Activated naive CD4-positive, alpha-beta T cell treated with anti-CD3 and anti-CD28 coated beads, Interleukin-2, amount 10 ng/mL, durations not matched to agents 7 days and 5 days (primary cell): ENCODE measurements at places on chromosomes 2 and 18.

DNA sequence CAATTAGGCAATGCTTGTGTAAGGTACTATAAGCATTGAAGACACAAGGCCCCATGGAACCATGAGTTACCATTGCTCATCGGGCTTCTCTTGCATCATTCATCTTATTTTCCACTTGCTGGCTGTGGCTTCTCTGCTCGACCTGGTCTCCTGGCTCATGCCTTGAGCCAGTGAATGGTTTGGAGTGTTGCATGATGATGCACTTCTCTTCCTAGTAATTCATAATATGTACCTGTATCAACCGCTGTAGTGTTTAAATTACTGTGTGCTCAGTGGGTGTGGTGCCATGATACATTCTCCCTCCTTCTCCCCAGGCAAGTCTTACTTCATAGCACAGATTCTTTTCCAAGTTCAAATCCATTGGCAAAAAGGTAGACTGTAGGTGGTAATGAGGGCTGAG, 66.8 kb downstream of the ABCA12 start:
- DNase-seq = no peak

DNA sequence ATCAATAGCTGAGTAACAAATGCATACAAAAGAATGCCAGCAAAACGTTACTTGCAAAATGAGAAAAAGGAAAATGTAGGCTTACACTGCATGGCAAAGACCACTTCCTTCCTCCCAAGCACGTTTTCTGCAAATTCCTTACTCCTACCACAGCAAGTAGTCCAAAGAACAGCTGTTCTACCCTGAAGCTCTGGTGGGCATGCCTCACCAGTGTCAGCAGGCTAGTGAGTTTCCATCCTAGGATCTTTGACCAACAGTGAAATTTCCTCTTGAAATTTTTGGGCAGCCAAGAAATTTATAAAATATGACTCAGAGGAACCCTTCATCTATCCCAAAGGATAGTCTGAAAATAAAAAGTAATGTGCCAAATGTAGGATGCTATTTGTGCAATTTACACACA, 123.9 kb downstream of the ZNF532 start:
- DNase-seq = no peak

- DNase-seq = no peak
Measured at GRCh38 chr18:9730786-9731185, 22.7 kb downstream of the RAB31 start.

DNA sequence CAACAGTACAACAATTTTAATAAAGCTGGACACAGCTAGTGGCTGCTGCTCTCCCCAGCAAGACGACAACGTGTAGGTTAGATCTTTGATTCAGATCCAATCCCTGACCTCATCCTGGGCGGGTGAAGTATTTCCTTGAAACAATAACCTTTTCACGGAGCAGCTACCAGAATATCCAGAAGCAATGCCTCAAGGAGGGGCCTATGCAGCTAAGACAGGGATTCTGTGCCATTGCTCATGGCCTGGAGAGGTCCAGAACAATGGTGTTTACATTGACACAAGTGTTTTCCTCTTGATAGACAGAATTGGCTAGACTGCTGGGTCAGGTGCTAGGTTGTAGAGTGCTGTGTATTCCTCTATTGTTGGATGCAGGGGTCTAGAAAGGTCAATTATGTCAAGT, 520.1 kb downstream of the BCL11A start:
- DNase-seq = no peak

DNA sequence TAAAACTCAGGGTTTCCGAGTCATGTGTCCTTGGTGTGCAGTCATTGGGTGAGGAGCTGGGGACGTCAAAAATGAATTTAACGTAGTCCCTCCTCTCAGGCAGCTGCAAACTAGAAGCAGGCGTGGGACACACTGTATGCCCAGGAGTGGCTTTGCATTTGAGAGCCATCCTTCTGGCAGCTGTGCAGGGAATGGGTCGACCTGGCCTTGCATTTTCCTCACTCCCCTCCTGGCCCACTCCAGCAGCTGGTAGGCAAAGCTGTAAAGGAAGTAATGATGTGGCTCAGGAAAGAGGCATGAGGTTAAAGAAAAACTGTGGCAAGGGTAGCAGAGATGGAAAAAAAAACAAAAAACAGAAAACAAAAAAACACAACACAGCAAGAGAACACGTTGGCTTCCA, 46.5 kb downstream of the RNF144A start:
- no peak for DNase-seq

DNA sequence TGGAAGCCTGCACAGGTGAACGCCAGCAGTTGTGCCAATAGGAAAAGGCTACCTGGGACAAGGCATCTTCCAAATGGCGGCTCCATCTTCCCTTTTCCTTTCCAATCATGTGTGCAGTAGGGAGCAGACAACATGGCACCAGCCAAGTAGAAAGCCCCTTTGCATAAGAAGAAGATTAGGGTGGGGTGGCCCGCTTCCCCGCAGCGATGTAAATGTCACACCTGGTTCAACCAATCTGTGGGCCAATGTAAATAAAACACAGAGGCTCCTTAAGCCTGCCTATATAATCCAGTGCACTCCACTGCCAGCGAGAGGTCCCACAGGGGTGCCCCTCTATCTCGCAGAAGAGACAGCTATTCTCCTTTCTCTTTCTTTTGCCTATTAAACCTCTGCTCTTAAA, 468.4 kb upstream of the CRIM1 start:
- no peak for DNase-seq

DNA sequence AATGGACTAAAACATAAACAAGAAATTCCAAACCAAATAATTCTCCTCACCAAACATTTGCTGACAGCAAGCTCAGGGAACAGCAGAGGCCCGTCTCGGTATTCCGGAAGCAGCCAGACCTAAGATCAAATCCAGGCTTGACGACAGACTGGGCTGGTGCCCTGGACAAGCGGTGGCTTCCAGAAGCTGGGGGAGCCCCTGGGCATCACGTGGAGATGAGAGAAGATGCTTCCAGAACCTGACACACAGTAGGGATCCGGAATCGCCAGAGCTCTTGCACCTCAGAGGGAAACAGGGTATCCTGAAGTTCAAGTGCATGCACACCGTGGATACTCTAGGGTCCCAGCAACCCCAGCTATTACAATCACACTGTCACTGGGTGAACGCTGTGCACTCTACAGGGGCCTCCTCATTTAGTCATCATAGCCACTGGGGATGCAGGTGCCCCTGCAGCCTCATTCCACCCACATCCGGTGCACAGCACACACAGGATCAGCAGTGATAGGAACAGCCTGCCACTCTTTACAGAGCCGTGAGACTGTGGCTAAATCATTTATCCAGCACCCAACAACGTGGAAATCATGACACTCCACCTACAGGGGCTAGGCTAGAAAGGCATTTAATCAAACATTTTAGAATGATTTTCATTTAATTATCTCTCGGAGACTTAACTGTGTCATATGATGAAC, 102.6 kb downstream of the HDAC4 start:
- DNase-seq = peak; percentile 88

- peak; percentile 34 for DNase-seq
Measured at GRCh38 chr18:22169889-22170420, 566 bp downstream of the GATA6 start.

- DNase-seq = no peak
Measured at GRCh38 chr2:15836689-15837610, 103.4 kb upstream of the MYCN start.

DNA sequence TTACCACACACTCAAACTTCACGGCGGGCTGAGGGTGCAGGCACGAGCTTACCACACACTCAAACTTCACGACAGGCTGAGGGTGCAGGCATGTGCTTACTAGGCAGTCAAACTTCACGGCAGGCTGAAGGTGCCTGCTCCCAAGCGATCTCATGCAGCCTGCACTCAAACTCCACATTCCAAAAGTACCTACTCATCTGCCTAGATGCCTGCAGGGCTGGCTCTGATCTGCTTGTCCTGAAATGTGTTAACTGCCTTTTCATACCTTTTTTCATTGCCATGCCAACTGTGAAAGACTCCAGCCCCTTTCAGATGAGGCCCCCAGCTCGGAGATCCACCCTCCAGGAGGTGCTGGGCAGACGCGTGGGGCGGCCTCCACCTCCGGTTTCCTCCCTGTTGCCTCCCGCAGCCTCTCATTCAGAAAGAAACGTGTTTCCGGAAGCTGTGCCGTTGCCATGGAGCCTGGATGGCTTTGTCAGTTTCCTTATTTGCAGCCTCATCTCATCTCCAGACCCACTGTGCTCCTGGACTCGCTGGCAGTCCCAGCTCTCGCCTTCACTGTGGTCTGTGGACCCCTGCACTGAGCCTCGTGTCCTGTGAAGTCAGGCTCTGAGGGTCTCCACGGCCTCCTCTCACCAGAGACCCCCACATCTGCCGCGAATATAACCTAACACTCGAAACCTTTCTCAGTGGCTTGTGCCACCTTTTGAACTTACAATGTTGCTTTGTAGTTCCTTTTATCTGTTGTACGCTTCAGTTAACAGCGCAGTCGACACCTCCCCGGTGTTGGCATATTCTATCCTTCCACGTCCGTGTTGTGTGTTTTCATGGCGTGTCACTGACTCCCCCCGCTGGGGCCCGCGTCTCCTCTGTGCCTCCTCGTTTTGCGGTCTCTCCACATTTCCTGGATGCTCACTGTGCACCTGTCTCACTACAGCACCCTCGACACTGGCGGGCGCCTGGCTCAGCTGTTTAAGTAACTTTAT, 106.1 kb upstream of the ALKAL2 start:
- DNase-seq = peak; percentile 87

GRCh38 chr18:74587441-74587840, 10.2 kb upstream of the ZNF407 start:
- DNase-seq = no peak

DNA sequence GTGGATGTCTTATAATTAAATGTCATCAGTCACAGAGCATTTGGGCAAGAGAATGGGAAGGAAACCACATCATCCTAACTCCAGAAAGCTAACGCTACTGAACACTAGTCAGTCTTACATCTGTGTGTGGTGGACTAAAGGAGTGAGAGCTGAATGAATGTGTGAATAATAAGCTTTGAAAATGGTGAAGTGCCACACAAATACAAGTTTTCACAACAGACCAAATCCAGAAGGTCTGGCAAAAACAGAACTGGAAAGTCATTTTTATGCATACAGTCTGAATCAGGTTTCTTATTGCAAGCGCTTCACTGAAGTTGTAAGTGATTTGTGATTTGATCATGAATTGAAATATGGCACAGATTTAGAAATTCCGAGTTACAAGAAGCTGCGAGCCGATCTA, 175.7 kb downstream of the ZNF516 start:
- no peak for DNase-seq

- no peak for DNase-seq
Measured at GRCh38 chr2:193103064-193103463, 908.3 kb upstream of the TMEFF2 start.

- no peak for DNase-seq
Measured at GRCh38 chr18:31596081-31596872, 4.6 kb downstream of the TTR start.

DNA sequence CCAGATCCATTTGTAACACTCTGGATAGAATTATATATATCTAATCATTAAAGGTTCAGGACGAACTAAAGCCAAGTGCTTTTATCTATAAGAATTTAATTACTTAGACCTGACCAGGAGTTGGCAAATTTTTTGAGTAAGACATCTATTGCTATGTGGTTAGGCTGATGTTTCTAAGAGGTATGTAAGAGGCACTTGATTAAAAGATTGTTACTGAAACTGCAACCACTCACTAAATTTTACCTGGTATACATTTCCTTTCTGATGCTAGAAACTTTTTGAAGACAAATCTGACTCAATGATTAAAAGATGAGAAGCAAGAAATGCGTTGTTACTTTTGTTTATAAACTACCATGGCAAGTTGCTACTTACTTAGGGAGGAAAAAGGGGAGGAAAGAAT, 76.7 kb upstream of the CHAC2 start:
- no peak for DNase-seq

DNA sequence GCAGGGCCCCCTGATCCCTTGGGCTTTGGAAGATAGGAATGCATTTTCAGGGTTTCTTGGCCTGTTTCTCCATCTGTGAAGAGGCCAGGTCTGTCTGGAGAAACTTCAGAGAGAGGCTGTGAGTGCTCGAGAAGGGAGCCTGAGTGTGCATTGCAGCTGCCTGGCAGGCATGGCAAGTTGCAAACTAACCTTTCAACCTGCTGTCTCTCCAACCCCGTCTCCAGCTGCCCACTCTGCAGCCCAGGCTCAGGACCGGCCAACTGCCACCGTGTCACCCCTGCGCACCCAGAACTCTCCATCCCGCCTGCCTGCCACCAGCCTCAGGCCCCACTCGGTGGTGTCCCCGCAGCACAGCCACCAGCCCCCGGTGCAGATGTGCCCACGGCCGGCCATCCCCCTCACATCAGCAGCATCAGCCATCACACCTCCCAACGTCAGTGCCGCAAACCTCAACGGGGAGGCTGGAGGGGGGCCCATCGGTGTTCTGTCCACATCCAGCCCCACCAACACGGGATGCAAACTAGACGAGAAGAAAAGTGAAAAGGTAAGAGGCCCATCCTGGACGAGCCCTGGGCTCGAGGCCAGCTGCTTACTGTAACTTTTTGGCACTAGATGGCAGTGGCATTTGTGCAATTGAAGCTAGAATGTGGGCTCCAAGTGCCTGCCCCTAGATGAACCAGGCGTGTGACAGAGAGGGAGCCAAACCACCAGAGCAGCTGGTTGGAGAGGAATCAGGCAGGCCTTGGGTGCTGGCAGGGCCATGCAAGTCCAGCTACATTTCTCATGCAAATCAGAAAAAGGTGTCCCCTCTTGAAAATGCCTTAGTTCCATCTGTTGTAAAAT, 164.6 kb downstream of the SEPTIN10 start:
- DNase-seq = no peak

GRCh38 chr2:178304333-178304732, 110.0 kb downstream of the OSBPL6 start:
- no peak for DNase-seq

DNA sequence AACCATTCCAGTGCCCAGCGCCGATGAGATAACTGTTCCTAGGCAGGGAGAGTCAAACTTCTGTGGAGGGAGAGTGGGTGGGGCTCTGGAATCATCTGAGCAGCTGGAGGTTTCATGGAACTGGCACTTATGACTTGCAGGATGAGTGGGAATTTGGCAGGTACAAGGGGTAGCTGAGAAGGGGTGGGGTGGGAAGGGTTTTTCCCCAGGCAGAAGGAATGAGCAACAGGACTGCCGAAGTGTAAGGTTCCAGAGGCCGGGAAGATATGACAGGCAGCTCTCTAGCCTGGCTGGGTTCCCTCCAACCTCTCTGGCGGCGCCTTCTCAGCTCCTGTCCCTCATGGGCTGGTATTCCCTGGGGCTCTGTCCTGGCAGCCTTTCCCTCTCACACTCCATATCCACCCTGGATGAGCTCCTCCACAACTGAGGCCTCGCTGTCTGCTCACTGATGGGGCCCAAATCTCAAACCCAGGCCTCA, 2.5 kb upstream of the TET3 start:
- no peak for DNase-seq

DNA sequence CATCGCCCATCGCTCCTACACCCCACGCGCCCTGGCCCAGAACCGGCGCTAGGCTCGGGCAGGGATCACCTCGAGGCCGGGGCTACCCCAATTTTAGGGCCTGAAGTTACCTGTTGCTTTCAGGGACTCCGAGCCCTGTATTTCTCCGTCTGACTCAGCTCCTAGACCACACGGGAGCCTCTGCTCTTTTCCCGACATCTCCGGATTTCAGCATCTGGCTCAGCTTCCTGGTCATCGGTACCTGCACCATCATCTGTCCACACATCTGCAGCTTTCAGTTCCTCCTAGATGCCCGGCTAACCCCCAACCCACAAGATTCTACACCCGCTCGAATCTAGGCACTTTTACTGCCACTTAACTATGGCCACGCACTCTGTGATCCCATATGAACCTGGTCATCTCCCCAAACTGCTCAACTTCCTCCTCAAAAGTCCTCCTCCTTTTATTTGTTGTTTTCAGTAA, 12.1 kb upstream of the HMSD start:
- DNase-seq = no peak

GRCh38 chr2:96537066-96537733, 648 bp downstream of the ARID5A start:
- peak; percentile 96 for DNase-seq
